ENCODE measurements at places on chromosomes 1 and 21.
A peak's percentile ranks its signal among the peaks of the same experiment; 100 is the strongest.

DNA sequence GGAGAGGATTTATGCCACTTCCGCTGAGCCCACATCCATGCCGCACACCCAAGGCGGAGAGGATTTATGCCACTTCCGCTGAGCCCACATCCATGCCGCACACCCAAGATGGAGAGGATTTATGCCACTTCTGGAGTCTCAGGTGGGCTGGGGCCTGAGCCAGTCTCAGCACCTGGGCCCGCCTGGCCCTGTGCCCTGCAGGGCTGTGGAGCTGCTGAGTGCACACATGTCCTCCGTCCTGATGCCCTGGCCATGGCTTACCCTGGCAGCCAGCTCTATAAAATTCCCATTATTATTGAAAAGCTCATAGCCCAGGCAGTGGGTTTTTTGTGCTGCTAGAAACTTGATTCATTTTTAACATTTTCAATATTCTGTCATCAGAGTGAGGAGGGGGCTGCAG lies 89.8 kb upstream of the TMEM51 start:
- no peak for DNase-seq

DNA sequence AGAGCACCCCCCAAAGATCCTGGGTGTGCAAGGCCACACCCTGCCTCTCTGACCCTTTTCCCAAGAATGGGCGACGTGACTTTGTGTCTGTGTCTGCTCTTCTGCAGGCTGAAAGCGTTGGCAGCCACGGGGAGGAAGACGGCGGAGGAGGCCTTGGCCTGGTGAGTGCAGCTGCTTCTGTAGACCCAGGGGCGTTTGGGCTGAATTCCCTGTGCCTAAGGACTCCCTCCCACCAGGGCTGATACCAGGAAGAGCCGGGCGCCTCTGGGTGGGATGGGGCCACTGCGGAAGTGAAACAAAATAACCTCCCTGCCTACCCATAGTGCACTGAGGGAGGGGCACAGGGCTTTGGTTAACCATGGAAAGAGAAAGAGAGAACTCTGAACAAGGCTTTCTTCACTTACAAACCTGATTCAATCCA lies 2.5 kb downstream of the UBASH3A start:
- no peak for DNase-seq

DNA sequence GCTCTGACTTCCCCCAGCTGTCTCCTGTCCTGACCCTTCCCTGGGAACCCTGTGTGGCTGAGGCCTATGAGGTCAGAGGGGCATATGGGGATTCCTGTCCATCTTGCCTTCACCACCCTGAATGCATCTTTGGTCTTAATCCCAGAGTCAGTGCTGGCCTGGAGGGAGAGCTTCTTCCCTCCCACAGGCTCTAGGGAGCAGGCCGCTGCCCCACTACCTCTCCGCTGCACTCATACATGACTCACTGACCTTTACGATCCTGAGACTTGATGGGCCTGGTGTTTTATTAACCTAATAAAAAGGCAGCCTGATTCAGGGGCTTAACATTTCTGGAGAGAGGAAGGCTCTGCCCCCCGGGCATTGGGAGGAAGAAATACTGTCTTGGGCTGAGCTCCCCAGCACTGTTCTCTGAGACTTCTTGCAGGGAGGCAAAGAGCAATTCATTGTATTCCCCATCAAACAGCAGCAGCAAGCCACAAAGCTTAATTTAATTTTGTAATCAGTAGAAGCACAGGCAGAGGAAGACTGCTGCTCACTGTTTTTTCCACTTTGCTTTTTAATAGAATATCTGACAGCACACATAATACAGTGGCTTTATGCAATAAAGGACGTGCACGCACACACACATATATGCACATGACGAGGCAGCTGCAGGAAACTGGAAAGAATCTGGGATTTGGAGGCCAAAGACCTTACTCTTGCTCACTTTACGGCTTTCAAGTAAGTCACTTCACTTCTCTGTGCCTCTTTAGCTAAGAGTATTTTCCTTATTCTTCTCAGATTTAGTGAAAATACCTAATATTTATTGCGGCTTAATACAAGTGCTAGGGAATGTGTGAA lies 89.2 kb upstream of the GRIK3 start:
- no peak for DNase-seq

DNA sequence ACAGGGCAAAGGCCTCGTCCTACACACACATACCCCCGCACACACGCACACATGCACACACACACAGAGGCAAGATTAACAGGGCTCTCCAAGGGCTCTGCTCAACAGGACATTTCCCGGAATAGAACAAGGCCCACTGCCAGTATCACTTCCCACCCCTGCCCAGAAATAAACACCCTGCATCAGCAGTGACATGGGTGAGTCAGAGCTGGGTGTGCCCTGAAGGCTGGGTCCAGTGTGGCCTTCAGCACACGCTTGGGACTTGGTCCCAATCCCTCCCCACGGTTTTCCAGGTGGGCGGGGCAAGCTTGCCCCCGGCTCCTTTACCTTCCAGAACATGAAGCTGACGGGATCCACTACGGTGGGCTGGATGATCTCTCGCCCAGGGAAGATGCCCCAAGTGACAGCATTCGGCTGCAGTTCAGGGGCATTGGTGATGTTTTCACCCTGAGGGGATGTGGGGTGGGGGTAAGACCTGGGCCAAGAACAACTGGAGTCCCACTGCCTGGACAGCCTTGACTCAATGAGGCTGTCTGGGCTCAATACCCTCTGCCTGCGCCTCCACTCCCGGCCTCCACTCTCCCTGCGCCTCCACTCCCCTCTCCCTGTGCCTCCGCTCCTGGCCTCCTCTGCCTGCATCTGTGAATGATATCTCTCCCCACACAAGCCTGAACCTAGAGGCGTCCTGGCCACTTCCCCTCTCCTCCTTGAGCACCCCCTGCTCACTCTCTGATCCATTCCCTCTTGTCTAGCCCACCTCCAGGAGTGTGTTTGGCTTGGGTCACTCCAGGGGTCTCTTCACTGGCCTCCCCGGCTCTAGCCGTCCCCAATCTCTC lies 14.7 kb downstream of the MTHFR start:
- DNase-seq = peak; percentile 76

DNA sequence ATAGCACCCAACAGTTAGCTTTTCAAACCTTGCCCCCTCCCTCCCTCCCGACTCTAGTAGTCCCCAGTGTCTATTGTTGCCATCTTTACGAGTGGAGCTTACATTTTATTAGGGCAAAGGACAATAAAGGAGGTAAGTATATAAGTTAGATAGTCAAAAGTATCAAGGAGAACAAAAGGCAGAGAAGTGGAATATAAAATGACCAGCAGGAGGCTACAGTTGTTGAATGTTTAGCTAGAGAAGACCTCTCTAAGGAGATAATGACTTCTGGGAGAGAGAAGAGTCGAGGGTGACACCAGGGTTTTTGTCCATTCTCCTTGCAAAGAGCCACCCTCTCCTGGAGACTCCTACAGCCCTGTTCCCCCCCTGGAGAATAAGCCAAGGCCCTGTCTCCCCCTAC lies 48.7 kb downstream of the SYT6 start:
- DNase-seq = no peak

GRCh38 chr1:83750201-83750600 lies 248.7 kb downstream of the TTLL7 start:
- no peak for DNase-seq

Data from globus pallidus (tissue), 1 donor.